Kidney glomerular epithelial cell (primary cell): ENCODE measurements at places on chromosomes 5 and 9.

DNA sequence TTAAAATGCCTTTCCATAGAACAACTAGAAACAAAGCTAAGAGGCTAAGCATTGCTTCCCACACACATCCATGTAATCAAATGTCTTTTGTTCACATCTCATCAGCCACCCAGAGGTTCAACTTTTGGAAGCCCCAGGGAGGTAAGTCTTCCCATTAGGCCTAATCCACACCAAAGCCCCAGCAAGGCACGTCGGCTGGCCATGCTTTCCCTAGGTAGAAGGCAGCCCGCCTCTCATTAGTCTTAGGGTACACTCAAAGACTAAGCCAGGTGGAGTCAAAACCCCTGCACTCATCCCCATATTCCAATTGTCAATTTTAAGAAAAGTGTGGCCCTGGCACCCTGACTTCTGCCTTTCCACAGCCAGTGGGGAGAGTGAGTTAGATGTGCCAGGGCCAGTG, 87.9 kb downstream of the ATPSCKMT start:
- DNase-seq = no peak

- DNase-seq = no peak
Observed at GRCh38 chr5:74638970-74639806, 1.3 kb downstream of the ENC1 start.

GRCh38 chr9:72588336-72588735, 66.9 kb downstream of the TMC1 start:
- no peak for DNase-seq

GRCh38 chr5:40071870-40072269, 607.8 kb upstream of the PTGER4 start:
- no peak for DNase-seq

DNA sequence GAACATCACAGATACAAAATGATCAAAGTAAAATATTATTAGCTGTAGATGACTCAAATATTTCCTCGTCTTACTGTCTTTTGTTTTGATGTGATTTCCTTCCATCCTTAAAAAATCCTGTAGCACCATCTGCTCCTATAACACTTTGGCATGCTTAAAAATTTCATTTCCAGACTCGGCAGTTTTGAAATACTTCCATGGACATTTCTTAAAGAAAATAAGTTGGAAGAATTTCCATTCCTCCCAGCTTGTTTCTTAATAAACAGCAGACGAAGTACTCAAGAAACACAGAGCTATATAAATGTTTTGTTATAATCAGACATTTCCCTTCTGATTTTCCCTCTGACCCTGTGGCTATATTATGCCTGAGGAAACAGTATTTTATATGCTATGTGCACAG, 41.2 kb upstream of the SVEP1 start:
- no peak for DNase-seq

GRCh38 chr9:72312386-72312987, 52.5 kb downstream of the ZFAND5 start:
- no peak for DNase-seq

- no peak for DNase-seq
Observed at GRCh38 chr5:124650951-124651662, 95.3 kb downstream of the ZNF608 start.

DNA sequence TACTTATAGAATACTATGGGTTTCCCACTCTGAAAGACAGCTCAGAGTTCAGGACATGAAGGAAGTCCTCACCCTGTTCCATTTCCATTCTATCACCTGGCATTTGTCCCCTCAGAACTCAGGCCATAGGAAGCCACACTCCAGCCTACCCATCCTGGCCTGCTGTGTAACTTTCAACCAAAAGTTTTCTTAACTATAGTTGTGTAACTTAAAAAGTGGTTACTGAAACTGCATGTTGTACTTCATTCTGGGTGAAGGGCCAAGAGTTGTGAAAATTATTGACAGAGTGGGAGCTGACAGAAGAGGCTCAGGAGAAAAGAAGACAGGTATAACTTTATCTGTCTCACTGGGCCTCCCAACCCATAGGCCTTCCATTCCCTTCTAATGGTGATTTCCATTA, 212.5 kb downstream of the RAB3C start:
- no peak for DNase-seq

- DNase-seq = no peak
Observed at GRCh38 chr5:134122530-134122929, 8.0 kb downstream of the TCF7 start.

DNA sequence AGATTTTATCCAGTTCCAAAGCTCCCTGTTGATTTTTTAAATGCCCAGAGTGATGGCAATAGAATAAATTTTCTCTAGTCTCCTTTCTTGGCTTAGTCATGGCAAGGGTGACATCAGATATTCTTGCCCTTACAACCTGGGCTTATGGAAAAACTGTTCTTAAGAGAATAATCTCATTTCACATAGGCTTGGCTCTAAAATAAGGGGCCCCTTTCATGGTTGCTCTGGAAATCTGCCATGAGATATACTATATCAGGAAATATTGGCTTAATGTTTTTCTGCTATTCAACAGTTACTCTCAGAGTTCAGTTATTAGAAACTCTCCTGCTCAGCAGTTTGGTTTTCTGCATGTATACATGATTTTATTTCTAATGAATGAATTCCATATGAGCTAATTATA, 7.8 kb downstream of the HMHB1 start:
- no peak for DNase-seq

- DNase-seq = no peak
Observed at GRCh38 chr5:166045961-166046360, 2245.5 kb upstream of the WWC1 start.

GRCh38 chr5:173329491-173330337, 1.5 kb upstream of the STC2 start:
- DNase-seq = no peak

GRCh38 chr5:141241496-141241895, 3.7 kb upstream of the PCDHB15 start:
- no peak for DNase-seq

- no peak for DNase-seq
Observed at GRCh38 chr9:95370064-95370463, 52.6 kb upstream of the FANCC start.

GRCh38 chr9:129481810-129482511, 138.9 kb downstream of the C9orf50 start:
- DNase-seq = no peak

DNA sequence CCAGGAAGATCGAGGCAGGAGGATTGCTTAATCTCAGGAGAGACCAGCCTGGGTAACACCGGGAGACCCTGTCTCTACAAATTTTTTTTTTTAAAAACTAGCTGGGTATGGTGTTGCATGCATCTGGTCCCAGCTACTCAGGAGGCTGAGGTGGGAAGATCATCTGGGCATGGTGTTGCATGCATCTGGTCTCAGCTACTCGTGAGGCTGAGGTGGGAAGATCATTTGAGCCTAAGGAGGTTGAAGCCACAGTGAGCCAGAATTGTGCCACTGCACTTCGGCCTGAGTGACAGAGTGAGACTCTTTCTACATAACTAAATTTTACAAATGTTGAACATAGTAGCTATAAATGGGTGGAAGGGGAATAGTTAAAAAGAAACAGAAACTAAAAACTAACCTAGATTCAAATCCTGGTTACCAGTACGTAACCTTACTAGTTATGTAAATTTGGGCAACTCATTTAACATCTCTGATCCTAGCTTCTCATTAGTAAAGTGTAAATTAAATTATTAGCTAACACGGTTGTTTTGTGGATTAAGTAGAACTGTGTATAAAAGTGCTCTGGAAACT, 41.7 kb downstream of the TMEM161B start:
- no peak for DNase-seq

GRCh38 chr9:81058782-81059181, 630.6 kb downstream of the TLE1 start:
- DNase-seq = no peak

DNA sequence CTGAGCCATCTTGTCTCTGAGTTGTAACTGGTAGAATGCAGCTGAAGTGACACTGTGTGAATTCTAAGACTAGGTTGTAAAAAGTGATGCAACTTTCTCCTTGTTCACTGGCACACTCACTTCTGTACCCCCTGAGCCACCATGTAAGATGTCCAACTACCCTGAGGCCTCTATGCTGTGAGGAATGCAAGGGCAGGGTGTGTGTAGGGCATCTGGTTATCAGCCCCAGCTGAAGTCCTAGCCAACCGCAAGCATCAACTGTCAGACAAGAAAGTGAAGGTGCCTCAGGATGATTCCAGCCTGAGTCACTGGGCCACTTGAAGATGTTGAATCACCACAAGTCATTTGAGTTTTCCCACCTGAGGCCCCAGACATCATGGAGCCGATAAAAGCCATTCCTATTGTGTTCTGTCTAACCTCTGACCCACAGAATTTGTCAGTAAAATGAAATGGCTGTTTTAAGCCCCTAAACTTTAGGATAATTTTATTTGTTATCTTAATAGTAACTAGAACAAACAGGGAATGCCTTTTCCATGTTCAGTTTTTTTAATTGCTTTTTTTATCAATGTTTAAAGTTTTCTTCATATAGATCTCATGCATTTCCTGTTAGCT, 18.7 kb upstream of the RHOBTB3 start:
- peak; percentile 83 for DNase-seq

DNA sequence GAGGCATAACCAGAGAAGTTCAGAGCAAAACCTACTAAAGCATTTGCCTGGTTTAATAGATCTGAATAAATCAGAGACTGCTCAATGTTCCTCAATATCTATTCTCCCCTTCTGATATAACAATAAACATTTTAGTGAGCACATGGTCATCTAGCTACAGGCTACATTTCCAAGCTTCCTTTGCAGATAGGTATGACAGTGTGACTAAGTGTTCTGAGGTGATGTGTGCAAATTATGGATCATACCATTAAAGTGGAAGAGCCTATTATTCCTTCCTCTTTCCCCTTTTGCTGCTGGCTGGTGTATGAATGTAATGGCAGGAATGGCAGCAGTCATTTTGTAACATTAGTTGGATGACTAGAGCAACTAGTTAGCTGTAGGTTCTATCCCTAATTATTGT, 285.8 kb upstream of the RASA1 start:
- DNase-seq = no peak

DNA sequence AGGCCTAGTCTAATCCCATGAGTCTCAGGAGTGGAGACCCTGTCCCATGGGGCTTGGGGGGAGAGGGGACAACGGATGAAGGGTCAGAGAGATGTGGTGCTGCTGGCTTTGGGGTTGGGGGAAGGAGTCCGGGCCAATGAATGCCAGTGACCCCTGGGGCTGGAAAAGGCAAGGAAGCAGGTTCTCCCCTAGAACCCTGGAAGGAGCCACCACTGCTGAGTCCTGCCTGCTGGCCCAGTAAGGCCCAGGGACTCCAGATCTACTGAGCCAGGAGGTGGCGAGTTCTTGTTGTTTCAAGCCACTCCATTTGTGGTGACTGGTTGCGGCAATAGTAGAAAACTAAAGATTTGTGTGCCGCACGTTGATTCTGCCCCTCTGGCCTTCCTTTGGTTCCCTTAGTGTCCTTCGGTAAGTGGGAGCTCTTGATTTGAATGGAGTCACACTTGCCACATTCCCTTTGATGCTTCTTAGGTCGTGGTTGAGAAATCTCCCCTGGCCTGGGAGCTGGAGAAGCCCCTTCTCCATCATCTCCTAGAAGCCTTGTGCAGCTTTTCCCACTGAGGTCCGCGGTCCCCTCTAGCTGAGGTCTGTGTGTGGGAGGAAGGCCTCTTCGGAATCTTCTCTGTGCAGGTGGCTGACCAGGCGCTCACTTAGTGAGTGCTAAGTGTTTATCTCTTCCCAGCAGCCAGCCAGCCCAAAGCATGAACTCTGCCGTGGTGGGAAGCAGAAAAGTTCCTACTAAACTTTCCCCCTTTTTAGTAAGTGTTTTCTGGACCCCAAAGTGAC, 9.0 kb downstream of the FCN1 start:
- no peak for DNase-seq

GRCh38 chr9:133558191-133559126, 24.0 kb downstream of the ADAMTSL2 start:
- no peak for DNase-seq

- DNase-seq = no peak
Observed at GRCh38 chr5:171633776-171634470, 151.7 kb upstream of the SMIM23 start.

- no peak for DNase-seq
Observed at GRCh38 chr5:32471784-32472183, 27.2 kb upstream of the ZFR start.

GRCh38 chr5:2566284-2566683, 185.2 kb downstream of the IRX2 start:
- no peak for DNase-seq

- no peak for DNase-seq
Observed at GRCh38 chr9:127805620-127806019, 2.9 kb downstream of the FPGS start.

DNA sequence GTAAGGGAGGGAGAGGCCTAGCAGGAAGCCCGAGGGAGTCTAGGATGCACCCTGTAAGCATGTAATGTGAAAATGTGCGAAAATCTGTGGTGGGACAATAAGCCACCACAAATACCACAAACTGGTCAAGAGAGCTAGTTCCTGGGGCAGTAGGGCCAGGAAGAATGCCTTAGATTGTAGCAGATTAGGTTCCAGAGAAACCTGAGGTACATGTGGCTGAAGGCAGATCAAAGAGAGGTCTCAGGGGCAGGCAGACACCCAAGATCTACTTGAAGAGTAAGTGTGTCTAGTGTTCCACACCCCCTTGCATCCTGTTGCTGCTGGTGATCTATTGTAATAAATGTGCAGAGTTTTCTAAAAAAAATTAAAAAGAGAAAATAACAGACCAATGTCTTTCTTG, 1677.3 kb upstream of the CDH6 start:
- no peak for DNase-seq
